ENCODE measurements at places on chromosomes 5 and 9.

DNA sequence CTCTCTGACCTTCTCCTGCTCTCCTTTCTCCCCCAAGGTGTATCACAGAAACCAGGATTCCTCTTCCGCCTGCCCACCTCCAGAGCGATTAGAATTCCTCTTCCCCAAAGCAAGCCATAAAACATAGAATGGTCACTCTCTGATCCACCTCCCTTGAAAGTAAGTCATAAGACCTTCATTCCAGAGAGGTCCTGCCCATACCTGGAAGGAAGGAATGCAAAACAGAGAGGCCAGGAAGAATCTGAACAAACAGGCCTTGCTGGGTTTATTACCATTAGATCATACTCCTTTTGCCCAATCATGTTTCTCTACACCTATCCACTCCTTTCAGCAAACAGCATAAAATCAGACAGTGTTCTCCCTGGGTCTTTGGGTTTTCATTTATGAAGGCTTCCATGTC, 21.0 kb downstream of the CDKL3 start:
- no peak for DNase-seq

DNA sequence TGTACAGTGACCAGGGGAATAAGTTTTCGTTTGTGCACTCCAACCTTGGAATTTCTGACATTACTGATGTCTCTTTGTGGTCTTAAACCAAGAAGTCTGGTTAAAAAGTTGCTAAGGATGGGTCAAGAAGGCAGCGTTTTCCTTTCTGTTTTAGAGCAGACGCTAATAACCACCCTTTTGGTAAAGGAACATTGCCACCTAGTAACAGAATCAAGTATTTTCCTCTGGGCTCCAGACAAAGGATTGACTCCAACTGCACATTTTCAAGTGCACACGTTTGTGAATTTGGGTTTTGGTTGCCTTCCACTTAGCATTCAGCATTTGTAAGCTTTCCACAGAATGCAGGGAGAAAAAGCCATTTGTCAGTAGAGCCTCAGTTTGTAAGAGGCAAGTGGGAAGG, 22.2 kb upstream of the CEP78 start:
- peak; percentile 44 for DNase-seq

- no peak for DNase-seq
These were observed 40.5 kb upstream of the HMCN2 start for GRCh38 chr9:130225071-130225470.

DNA sequence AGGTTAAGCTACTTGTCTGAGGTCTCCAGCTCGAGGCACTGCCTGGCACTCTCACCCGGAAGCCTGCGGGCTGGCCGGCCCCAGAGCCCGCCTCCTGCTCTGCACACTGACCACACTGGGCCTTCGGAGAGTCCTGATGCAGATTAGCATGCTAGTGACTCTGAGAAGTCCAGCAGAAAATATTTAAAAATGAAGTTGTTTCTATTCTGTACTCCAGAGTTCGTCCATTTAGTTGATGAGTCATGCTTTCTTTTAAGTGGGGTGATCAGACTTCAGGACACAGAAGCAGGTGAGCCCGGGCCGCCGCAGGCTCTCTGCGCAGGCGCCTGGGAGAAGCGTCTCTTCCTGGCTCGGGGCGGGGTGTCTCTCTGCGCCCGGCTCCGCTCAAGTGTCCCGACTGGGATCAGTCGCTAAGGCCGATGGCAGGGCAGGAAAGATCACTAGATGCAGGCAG, 32.5 kb downstream of the FAM240B start:
- DNase-seq, result no peak

GRCh38 chr9:114216081-114216480, 60.7 kb downstream of the COL27A1 start:
- DNase-seq, result peak; percentile 24

DNA sequence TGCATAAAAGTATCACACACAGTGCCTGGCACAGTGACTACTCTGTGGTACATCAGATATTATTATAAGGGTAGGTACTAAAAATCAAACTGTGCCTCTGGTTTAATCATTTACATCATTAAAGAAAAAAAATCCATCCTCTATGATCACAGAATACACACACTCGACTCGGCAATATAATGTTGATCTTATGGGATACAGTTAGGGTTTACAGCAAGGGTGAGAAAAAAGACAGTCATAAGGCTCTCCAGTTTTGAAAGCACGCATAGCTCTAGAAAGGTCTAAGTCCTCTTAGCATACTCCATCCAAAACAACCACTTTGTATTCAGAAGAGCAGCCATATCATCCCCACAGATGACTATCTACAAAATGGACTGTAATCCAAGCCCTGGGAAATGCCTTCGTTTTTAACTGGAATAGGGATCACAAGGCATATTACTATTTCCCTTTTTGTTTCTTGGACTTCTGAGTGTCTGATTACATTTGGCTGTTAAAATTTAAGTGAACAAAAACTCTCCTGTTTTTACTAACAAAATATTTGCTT, 26.6 kb downstream of the TRPM3 start:
- no peak for DNase-seq

GRCh38 chr5:83133797-83134196, 56.5 kb downstream of the XRCC4 start:
- DNase-seq, result no peak

GRCh38 chr9:107336718-107337360, 53.8 kb downstream of the RAD23B start:
- DNase-seq, result peak; percentile 79

DNA sequence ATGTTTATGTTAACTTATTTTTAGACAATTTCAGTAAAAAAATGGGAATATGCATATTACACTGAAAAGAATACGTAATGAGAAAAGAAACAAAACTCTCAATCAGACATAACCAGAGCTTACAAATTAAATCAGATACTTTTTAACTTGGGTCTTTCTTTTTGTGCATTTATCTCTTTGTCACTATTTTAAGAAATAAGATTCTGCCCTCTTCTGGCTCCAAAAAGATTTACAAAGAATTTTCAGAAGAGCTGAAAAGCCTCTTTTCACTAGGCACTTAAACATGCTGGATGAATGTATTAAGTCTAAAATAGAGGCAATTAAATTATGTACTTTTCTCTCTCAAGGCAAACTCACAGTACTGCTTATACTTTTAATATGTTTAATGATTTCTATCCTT, 55.5 kb downstream of the CEP120 start:
- DNase-seq, result no peak

DNA sequence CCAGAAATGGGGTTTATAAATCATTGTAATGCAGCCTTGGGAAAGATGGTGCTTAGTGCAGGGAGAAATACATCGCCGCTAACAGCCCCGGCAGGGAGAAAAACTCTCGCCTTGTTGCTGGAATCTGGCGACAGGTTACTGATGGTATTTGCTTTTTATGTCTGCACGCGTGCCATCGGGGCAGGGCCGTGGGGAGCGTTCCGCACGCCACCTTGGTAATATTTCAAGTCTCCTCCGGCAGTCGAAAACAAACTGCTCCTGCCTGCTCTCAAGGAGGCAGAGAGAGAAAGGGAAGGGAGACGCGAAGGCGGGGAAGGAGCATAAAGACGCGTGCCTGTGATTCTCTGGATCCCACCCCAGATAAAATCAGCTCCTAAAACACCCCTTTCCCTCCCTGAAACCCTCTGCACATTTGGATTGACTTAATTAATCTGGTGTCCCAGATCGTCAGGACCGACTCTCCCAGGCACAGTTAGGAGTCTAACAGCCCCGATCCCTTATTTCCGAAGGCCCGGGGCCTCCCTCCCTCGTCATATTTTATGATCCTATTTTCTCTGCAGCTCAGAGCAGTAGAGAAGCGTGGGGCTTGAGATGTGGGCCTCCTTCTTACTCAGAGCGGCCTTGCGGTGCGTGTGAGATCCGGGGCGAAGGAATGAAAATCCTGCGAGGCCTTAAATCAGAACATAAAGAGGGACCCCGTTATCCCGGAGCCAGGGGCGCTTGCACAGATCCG, 47.7 kb downstream of the CFAP77 start:
- no peak for DNase-seq

- DNase-seq, result peak; percentile 11
These were observed 62.4 kb downstream of the GRIA1 start for GRCh38 chr5:153552886-153553285.

- DNase-seq, result no peak
These were observed 372.6 kb upstream of the PRR16 start for GRCh38 chr5:120091376-120091948.

Data from AG08395 (cell line).